ENCODE measurements at places on chromosomes 2 and 18.

GRCh38 chr2:26088038-26088643, 54.3 kb downstream of the RAB10 start:
- DNase-seq: no peak

- DNase-seq: no peak
These were observed 158.5 kb downstream of the THADA start for GRCh38 chr2:43437363-43437762.

DNA sequence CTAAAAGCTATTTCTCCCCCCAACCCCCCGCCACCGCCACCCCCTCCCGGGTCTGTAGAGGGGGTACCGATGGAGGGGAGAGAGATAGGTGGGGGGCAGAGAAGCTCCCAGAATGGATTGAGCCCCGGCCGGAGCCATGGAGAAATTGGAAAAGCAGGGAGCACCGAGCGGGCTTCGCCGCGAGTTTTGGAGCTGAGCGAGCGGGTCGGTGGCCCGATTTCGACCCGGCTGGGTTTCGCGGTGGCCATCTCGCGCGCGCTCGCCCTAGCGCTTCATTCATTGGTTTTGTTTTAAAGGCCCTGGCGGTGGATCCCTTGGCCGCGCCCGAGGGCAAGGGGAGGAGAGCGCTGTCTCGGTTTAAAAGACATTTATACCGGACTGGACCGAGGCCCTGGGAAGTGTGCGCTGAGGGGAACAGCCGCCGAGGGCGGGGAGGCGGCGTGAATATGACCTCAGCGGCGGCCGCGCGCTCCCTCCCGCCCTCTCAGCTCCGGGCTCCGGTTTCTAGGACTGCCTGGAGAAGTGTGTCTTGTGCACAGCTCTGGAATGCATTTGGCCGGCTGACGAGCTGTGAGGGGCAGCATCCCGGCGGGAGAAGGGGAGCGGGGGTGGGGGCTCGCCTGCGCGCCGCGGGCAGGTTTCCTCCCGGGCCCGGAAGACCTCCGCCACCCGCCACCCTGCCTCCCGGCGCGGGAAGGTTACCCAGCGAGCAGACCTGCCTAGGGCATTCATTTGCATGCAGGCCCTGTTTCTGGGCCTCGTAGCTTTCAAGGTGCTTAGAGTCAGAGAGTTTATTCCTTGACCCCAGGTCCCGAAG, 1.7 kb upstream of the SMAD7 start:
- DNase-seq: peak; percentile 92

DNA sequence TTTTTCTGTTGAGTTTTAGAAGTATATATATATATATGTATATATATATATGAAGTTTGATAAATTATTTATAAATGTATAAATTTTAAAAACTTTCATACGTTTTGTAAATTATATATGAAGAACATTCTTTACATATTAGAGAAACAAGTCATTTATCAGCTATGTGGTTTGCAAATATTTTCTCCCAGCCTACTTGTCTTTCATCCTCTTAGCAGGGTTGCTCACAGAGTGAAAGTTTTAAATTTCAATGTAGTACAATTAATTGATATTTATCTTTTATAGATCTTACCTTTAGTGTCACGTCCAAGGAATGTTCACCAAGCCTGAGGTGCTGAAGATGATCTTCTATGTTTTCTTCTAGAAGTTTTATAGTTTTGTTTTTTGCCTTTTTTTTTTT, 78.3 kb upstream of the HS6ST1 start:
- no peak for DNase-seq

- no peak for DNase-seq
These were observed 96.4 kb downstream of the RTP5 start for GRCh38 chr2:241965931-241966412.

DNA sequence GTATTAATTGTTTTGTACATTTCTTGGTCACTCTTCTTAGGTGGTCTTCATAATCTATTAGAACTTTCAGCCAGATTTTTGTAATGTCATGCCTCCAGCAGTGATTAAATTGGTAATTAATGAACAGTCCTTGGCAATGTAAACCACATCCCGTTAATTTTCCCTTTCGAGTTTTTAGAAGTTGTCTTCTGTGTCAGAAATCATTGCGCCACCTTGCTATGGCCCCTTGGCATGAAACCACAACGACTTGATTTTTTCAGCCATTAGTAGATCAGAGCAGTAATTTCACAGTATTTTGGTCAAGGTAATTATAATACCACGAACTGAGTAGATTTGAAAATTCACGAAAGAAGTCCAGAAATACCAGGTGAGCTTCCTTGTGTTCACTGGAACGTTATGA, 86.0 kb upstream of the OTX1 start:
- no peak for DNase-seq

- no peak for DNase-seq
These were observed 1.5 kb downstream of the MBD5 start for GRCh38 chr2:148022351-148022750.

GRCh38 chr2:70902067-70902442, 33.6 kb upstream of the ATP6V1B1 start:
- DNase-seq: no peak
